ENCODE measurements at places on chromosomes 16 and 17. TPM values are rescaled to one million over a fixed set of nuclear protein-coding genes. Genes with fewer than 3 reads are reported as not detected.
A peak's percentile ranks its signal among the peaks of the same experiment; 100 is the strongest.

The NMRAL1 gene
- 27.1 TPM for total RNA-seq

DNA sequence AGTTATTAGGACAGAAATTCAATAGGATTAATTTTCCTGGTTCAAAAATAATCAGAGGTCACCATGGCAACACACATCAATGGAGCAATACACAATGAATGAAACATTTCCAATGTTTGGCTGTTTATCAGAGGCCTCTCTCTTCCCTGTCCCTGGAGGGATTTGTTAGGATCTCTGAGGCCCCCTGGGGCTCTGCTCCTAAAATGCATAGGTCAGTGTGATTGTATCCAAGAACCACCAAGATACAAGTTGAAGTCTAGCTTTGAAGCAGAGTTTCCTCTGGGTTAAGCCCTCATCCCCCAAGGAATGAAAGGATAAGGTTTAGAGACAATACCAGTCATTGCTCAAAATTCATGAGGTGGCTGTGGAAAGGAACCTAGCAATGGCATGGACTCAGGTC lies 561.2 kb upstream of the C16orf82 start:
- H3K27ac ChIP-seq, result no peak overlapping the region
- no peaks in the 10 kb centered on the region for H3K36me3 ChIP-seq
- peaks cover 2% of the 10 kb centered on the region for H3K27me3 ChIP-seq
- no peak for DNase-seq

GRCh38 chr17:51668963-51669246 lies 408.6 kb downstream of the UTP18 start:
- no peak overlapping the region for H3K4me3 ChIP-seq
- no peak overlapping the region for H3K27ac ChIP-seq
- H3K27me3 ChIP-seq, result peaks cover 9% of the 10 kb centered on the region
- H3K4me1 ChIP-seq, result no peaks in the 10 kb centered on the region
- no peak for DNase-seq
- no peaks in the 10 kb centered on the region for H3K36me3 ChIP-seq

DNA sequence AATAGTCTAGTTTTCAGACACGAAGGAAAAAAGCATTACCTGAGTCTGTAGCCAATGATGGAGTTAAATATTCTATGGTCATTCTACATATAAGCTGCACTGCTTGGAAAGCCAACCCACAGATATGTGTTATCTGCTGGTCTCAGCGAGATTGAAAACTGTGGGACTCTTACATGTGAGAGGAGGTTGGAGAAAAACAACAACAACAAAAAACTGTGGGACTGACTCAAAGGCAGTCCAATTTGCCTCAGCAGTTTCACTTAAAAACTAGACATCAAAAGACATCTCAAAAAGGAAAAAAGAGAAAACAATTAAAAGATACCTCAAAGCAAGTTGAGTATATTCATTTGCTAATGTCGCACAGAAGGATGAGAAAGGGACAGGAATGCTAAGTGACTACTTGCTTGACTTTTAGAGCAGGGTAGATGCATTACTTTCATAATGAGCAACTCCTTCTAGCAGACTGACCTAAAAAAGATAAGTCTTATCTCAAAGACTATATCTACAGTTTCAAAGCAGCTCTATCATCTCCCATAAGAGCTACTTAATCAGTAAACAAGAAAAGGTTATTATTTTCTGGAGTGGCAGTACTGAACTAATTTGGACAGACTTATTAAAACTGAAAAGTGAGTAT lies 35.5 kb upstream of the ITGA2B start:
- no peaks in the 10 kb centered on the region for H3K27me3 ChIP-seq
- no peak for DNase-seq
- peak overlapping the region; percentile 40 for H3K27ac ChIP-seq
- H3K4me3 ChIP-seq, result no peak overlapping the region
